ENCODE measurements at places on chromosomes 7 and 10.

- DNase-seq = peak; percentile 51
Measured at GRCh38 chr7:92768501-92769393, 67.6 kb downstream of the CDK6 start.

GRCh38 chr7:149598721-149599308, 101.2 kb upstream of the ZNF746 start:
- DNase-seq = no peak

DNA sequence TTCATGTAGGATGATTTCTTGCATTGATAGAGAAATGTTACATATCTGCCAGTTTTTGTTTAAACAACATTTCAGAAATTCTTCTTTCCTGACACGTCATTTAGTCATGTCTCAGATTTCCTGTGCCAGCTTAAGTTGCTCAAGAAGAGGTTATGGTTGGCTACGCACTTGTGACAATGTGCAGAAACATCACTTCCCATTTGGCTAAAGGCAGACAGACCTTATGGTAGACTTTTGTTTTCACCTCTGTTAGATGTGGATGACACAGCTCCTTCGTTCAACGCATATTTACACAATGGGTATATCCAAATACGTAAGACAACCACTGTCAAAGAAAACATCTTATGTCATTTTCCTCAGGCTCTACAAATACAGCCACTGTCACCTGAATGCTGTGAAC, 125.8 kb downstream of the DOCK4 start:
- DNase-seq = no peak

DNA sequence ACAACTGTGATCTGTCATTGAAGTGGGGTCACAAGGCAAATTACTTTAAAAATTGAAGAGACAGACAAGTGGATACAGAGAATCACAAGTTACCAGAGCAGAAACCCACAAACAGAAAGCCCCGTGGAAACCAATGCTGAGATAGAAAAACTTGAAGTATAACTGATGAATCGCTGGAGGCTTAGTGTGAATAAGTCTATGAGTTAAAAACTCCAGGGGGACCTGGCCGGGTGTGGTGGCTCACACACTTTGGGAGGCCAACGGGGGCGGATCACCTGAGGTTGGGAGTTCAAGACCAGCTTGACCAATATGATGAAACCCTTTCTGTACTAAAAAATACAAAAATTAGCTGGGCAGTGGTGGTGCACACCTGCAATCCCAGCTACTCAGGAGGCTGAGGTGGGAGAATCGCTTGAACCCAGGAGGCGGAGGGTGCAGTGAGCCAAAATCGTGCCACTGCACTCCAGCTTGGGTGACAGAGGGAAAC, 69.7 kb upstream of the ZNRF2 start:
- DNase-seq = no peak

DNA sequence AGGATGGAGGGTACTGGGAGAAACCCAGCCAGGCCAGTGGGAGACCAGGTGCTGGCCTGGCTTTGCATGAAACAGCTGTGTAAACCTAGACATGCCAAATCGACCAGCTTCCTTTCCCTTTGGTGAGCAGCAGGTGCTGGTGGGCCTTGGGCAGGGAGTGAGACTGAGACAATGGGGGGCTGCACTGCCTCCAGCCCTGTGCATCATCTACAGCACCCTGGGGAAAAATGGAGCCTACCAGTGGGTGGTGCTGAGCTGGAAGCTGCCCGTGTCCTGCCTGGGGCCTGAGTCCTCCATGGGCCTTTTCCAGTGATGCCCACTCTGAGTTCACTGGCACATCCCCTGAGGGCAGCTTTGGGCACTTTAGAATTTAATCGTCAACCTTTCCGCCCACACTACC, 19.2 kb upstream of the DDC start:
- no peak for DNase-seq

DNA sequence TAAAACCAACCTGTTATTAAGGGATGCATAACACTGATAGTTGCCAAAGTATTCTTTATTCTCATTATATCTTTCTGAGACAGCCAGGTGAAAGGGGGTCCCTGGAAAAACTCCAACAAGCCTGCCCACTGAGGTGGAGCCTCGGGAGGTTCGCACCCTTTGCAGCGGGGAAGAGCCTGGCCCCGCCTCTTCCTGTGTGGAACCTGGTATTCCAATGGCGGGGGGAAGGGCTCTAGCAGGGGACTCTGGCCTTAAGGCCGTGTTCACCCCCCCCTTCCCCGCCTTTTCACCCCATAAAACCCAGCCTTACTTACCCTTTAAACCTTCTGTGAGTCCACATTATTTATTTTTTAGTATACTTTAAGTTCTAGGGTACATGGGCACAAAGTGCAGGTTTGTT, 62.4 kb upstream of the PDK4 start:
- DNase-seq = no peak

DNA sequence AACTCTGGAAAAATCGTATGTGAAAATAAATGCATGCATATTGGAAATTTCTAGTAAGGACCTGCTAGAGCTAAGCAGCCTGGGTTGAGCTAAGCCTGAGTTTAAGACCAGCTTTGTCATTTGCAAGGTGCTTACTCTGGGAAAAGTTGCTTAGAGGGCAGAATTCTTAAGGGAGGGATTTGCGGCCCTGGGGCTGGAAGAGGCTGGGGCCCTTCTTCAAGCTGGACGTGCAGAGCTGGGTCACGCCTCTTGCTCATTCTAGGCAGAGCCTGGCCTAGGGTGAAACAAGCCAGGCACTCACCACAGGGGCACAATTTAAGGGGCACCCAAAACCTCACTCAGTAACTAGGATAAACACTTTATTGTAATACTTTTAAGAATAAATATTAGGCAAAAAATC, 137.2 kb downstream of the ARHGAP22 start:
- no peak for DNase-seq

GRCh38 chr10:8591640-8592039, 537.2 kb downstream of the GATA3 start:
- no peak for DNase-seq

DNA sequence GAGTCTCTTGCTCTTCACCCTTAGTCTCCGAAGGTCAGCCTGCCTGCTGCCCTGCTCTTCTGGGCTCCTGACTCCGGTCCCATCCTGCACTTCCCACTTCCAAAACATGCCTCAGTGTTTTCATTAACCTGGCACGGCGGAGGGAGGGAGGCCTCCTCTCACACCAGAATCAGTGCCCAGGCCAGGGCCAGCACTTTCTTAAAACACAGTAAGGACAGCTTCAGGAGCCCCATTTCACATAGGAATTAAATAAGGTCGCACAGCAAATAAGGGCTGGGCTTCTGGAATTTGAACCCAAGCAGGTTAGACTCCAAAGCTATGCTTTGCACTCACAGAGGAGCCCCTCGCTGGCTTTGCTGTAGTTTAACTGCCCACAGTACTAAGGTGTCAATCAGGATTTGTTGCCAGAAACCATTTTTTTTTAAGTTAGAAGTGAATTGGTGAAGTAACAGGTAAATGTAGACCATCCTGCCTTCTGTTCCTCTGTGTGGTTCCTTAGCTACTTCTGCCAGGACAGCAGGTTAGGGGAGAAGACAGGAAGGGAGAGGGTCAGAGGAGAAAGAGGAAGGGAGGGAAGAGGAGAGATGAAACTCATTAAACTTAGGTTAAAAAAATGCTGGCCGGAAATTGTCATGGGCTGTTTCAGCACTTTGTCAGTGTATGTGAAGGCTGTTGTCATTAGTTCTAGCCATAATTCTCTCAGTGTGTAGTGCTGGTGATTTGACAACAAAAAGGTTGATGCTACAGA, 1.1 kb downstream of the RASSF4 start:
- DNase-seq = no peak

- no peak for DNase-seq
Measured at GRCh38 chr10:86954681-86955500, 2.5 kb downstream of the MMRN2 start.

DNA sequence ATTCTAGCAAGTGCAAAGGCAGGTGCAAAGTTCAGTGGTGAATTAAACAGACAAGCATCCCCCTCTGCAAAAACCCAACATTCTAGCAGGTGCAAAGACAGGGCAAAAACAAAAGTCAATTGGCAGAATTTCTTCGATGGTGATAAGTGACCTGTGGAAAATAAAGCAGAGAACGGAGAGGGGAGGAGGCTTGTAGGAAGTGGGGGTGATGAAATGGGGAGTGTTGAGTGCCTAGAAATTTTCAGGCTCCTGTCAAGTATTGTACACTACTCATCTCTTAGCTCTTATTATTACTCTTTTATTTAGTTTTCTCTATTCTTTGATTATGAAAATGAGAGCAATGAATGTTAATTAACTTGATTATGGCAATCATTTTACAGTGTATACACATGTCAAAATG, 2.4 kb upstream of the CD36 start:
- DNase-seq = no peak

GRCh38 chr7:128937647-128938543, at the start of gene IRF5:
Gene IRF5 (plus strand): TSS chr7:128937927. CDS start chr7:128942082, 4,155 bp downstream.
- DNase-seq = no peak

GRCh38 chr7:70836279-70836678, 295.7 kb upstream of the GALNT17 start:
- no peak for DNase-seq

DNA sequence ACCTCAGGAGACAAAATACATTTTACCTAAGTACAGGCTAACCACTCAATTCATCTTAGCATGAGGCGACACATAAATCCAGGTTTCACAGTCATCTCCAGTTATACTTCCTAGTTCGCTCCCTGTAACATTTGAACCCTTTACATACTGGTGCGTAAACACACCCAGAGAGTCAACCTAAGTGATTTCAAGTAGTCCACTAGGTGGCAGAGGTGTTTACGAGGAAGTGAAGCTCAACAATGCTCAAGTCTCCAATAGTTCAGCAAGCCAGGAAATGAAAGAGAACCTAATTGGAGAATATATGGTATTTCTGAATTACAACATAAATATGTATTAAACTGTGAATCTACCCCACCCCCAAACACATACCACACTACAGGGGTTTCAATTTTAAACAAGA, 76.3 kb upstream of the ABCB5 start:
- no peak for DNase-seq

- no peak for DNase-seq
Measured at GRCh38 chr10:77478247-77478961, 159.2 kb downstream of the KCNMA1 start.

DNA sequence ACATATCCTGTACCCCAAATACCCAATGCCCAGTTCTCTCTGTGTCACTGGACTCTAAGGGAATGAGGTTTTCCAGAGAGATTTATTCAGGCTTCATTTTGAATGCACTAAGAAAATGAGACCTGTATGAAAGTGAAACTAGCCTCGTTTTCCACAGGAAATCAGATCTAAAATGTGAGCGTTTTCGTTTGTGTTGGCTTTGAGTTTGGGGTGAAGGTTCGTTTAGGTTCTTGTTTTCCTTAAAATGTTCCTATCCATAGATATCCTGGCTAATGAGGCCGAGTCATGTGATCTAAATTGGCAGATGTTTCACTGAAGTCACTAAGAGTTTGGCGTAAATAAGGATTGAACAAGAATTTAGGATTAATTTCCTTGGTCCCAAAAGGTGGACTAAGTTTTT, 90.9 kb upstream of the BMPER start:
- DNase-seq = no peak
